ENCODE measurements at places on chromosomes 2 and 18.

GRCh38 chr18:48356909-48357631, 52.1 kb downstream of the ZBTB7C start:
- DNase-seq: no peak

DNA sequence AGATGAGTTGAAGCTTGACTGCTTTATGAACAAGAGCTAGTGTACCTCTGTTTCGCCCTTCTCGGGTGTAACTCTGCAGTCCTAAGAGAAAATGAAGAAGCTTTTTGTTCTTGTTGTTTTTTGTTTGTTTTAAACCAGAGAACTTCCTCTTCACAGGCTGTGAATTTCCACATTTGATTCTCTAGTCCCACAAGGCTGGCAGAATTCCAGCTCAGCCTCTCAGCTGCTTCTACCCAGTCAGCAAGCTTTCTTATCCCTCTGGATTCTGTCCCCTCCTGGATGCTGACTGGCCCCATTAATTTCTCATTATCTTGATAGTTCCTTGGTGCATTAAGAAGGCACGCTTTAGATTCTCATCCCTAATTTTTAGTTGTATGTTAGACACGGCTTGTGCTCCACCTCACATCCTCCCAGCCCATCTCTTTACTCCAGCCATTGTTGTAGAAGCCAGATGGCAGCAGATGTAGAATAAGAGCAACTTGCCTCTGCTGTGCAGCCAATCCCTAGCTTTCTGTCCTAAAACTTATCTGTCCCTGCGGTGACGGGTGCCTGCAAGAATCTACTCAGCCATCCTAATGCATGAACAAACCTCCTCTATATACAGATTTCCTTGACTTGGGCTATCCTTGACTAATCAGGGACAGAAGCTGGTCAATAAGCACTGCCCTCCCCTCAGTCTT, 12.3 kb upstream of the RESP18 start:
- no peak for DNase-seq

GRCh38 chr2:27250652-27251379, 12.0 kb downstream of the SLC30A3 start:
- DNase-seq: no peak

DNA sequence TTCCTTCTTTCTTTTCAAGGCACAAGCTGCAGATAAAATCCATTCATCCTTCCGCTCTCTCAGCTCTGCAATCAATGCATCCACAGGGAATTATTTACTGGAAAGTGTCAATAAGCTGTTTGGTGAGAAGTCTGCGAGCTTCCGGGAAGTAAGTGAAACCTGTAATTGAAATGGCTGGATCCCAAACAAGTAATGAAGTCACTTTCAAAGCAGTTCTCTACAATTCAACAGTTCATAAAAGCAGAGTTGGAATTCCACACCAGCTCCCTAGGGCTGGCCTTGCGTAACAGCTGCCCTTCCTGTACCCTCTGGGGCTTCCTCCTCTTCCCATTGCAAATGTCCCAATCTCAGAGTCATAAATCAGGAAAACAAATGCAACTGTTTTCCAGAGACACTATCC, 9.6 kb downstream of the SERPINB2 start:
- no peak for DNase-seq

DNA sequence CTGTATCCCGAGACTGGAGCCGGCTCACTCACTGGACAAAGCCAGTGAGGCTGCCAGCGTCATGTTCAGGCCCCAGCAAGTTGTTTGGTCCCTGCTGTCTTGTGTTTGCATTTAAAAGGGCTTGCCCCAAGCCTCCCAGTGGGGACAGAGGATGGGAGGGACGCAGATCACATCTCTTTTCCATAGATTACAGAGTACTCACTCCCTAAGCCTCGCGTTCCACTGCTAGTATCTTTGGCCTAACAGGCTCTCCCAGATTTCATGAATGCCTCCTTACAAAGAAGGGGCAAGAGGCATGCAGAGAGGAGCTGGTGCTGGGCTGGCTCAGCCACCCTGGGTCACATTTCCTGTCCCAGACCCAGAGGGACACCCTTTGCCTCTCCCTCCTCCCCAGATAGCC, 59.1 kb downstream of the CMPK2 start:
- no peak for DNase-seq

- DNase-seq: no peak
These were observed 14.4 kb upstream of the REL start for GRCh38 chr2:60867007-60867406.
